ENCODE measurements at places on chromosomes 3 and 15.
A peak's percentile ranks its signal among the peaks of the same experiment; 100 is the strongest.

DNA sequence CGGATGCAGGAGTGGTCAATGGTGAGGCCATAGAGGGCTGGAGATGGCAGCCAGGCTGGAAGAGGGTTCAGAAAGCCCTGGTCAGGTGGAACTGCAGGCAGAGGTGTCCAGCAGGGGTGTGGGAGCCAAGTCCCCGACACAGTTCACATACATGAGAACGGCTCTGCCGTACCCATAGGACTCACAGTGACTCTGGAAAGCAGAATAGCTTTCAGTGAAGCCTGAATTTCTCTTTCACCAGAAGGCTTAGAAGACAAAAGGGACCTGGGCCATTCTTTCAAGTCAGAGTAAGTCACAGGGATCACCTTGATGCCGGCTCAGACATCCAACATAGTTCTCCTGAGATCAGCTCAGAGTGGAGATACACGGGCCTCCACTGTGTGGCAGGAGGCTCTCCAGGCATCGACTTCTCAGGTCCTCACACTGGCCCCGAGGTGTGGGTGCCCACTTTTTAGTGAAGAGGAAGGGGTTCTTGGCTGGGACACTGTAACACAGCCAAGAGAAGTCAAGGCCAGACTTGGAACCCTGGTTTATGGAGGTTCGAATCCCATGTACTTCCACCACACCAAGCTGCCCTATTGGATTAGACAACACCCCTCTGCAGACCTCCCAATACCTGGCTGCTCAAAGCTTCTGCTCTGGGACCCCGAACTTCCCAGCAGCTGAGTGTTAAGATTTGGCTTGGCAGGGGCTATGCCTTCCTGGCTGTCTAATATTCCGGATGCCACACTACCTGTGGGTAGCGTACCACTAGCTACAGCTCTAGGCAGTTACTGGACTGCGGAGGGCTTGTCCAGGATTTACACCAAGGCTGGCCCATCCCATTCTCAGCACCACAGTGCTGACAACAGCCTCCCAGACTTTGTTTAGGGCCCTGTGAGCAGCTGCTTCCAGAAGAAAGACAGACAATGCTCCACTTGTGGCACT is 40.4 kb upstream of the RAB6B start:
- no peak for DNase-seq

GRCh38 chr3:181755959-181756358 is 44.2 kb downstream of the SOX2 start:
- no peak for DNase-seq

DNA sequence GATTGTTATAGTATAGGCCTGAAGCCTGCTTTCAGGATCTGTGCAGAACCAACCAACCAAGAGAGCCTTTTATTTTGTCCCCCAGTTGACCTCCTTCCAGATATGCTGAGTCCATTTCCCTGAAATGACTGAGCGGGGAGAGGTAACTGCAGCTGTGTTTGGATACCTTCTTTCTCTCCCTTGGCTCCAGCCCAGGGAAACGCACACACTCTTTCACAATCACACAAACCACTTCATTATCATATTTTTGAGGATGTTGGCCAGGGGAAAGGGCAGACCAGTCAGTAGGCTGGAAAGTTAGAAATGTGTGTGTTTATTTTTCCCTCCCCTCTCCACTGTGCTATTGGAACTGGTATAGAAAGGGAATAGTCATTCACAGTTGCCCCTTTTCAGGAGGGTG is 417.7 kb upstream of the TBL1XR1 start:
- DNase-seq = no peak

GRCh38 chr3:170044795-170045244 is 7.0 kb downstream of the GPR160 start:
- DNase-seq = peak; percentile 92

- DNase-seq = no peak
Measured at GRCh38 chr3:169041677-169042171, 621.8 kb downstream of the MECOM start.

GRCh38 chr3:115930922-115931321 is 307.6 kb downstream of the GAP43 start:
- no peak for DNase-seq

- DNase-seq = no peak
Measured at GRCh38 chr15:61500951-61501620, 272.0 kb upstream of the RORA start.

DNA sequence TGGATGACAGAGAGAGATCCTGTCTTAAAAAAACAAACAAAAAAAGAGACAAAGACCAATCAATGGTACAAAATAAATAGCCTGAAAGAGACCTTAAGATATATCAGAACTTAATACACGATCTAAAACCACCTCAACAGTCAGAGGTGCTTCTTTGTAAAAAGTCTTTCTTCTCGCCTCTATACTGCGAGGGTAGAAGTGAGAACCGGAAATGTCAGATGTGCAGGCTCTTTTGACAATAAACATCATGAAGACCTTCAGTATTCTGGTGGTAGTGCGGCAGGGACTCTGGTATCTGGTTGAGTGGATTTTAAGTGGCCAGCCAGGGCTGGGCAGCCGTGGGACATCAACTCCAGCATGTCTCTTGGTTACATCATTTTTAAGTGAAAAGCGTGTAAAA is 30.0 kb downstream of the RUBCN start:
- no peak for DNase-seq

- DNase-seq = peak; percentile 65
Measured at GRCh38 chr15:66703540-66703941, 1.5 kb downstream of the SMAD6 start.

- DNase-seq = no peak
Measured at GRCh38 chr3:186127463-186127862, 18.6 kb upstream of the ETV5 start.

- DNase-seq = no peak
Measured at GRCh38 chr3:148147903-148148302, 549.8 kb upstream of the AGTR1 start.

- DNase-seq = no peak
Measured at GRCh38 chr15:85354461-85354860, 25.9 kb upstream of the AKAP13 start.

DNA sequence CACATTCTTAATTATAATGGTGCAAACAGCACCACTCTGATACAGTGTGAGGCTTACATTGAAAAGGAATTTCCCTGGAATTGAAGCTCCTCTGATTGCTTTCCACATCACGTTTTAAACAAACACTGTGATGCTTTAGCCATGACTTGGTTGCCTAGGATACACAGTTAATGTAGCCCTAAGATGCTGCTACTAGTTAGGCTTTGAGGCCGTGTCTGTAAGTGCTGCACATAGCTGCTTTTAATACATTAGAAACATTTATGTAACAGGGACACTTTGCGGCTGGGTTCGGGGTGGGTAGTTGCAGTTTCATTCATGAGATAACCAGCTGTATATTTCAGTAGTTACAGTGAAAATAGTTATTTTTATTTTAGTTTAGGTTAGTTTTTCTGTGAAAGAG is 334.7 kb downstream of the NLGN1 start:
- DNase-seq = no peak

DNA sequence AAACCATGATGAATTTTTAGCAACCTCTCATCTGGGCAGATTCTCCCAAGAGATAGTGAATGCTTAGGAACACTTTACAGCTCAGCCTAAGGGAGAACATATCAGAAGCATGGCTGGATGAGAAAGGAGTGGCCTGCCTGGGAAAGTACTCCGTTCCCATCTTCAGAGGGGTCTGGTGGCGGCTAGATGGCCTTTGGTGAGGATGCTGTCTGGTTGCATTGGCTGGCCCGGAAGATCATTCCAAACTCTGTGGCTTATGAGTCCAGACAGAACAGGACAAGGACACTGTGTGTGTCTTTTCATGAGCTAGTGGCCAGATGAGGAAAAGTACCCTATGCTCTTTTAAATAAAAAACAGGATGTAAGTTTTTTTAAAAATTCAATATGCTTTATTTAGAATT is 51.2 kb downstream of the CRTC3 start:
- no peak for DNase-seq

DNA sequence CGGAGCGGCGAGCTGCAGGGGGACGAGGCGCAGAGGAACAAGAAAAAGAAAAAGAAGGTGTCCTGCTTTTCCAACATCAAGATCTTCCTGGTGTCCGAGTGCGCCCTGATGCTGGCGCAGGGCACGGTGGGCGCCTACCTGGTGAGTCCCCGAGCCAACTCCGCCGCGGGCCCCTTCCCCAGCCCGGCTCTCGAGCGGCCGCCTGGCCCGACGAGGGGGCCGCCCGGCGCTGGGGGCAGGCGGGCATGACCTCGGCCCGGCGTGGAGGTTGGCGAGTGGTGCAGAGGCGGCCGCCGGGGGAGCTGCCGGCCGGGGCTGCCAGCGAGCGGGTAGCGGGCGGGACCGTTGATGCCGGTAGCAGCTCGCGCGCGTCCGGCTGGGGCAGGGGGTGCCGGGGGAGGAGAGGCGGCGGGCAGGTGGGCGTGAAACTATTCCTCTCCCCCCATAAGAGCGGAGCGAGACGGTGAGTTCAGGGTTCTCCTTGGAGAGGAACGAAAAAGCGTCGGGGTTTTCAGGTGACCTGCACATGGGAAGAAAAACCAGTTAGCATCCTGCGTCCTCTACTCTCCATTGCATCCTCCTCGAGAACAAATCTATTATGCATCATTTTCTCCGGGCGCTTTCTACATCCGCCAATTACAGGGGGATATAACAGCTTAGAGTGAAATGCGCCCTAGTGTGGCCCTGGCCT is 585 bp downstream of the SLCO3A1 start:
- DNase-seq = peak; percentile 35

GRCh38 chr3:19702416-19703078 is 231.5 kb downstream of the EFHB start:
- no peak for DNase-seq

DNA sequence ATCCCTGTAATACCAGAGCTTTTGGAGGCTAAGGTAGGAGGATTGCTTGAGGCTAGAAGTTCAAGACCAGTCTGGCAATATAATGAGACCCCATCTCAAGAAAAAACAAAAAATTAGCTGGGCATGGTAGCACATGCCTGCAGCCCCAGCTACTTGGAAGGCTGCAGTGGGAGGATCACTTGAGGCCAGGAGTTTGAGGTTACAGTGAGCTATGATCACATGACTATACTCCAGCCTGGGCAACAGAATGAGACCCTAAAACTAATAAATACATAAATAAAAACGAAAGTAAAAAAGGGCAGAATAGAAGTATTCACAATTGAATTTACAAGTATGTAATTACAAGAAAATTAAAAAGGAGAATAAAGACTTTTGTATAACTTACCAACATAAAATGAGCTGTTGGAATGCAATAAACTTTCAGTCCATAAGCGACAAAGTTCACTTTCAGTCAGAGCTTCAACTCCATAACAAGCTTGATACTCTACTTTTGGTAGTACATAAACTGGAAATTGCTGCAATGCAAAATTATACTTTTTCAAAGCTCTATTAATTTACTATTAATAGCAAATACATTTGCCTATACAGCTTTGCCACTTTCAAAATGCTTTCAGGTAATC is 36.8 kb downstream of the ICE2 start:
- no peak for DNase-seq

DNA sequence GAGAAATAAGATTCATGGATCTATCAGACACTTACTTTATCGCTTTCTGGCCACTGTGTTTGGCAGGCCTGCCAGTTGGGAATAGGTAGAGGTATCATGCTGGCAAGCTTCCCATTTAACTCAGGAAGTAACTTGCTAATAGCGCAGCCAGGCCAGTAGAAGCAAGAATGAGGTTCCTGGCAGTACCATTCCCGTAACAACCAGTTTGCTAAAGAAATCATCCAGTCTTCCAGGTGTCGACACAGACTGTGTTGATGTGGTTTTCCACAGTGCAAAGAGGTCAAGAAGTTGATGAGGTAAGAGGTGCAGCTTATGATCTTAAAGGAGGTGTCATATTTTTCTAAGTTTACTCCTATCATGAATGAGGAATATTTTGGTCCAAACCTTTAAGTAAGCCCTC is 46.2 kb downstream of the DPH6 start:
- no peak for DNase-seq

GRCh38 chr15:97521381-97522285 is 438.9 kb upstream of the ARRDC4 start:
- DNase-seq = no peak

DNA sequence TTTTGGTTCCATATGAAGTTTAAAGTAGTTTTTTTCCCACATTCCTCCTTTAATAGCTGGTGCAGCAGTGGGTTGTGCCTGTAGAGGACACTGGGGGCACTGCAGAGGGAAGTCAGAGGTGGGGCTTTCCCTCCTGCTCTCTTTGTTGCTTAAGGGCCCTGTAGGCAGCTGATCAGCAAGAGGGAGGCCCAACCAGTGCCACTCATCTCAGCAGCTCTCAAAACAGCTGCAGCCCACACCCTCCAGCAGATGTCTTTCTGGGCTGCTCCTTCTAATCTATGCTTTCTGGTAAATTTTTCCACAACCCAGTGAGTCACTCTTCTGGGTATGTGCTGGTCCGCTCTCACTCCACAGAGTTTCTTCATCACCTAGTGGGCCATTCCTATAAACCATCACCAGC is 263.8 kb downstream of the FEZF2 start:
- DNase-seq = no peak

DNA sequence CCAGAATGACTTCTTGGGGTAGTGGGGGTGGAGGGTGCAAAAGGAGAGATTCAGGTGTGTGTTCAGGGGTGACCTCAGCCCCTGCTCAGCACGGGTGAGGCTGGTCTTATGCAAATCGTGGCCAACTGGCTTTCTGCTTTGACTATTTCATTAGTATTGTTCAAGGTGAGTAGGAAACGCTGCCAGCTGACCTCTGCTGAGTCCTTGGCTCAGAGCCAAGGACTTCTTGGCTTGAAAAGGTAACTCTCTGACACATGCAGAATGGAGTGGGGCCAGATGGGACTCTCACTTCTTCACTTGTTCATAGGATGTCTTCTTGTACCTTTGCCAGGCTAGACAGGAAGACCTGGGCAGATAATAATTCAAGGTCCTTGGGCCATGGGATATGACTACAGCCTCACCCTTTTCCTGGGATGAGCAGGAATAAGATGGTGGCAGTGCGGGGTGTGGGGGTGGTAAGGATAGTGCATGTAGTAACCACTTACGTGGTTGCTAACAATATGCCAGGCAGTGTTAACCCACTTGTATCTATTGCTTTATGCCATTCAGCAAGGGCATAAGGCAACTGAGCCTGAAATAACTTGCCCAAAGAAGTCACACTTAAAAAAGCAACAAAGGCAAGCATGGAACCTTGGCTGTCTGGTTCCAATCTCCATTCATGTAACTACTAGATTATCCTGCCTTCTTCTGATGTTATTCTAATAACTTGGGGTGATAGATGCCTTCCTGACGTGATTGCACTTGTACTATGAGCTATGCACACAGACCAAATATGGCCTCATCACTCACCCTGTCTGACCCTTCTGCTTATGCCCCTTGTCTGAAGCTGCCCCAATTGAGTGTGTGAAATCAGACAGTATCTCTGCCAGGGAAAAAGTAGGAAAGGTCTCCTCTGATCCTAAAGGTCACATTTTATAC is 193.1 kb downstream of the NR1D2 start:
- DNase-seq = no peak

DNA sequence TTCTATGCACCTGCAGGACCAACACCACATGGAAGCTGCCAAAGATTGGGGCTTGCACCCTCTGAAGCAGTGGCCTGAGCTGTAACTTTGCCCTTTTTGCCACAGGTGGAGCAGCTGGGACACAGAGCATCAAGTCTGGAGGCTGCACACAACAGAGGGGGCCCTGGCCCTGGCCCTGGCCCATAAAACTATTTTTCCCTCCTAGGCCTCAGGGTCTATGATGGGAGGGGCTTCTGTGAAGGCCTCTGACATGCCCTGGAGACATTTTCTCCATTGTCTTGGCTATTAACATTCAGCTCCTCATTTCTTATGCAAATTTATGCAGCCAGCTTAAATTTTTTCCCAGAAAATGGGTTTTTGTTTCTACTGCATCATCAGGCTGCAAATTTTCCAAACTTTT is 335.5 kb downstream of the ARPP21 start:
- no peak for DNase-seq

- no peak for DNase-seq
Measured at GRCh38 chr15:82044373-82045178, 1.2 kb downstream of the MEX3B start.

- no peak for DNase-seq
Measured at GRCh38 chr15:58398643-58399042, 33.1 kb upstream of the LIPC start.

All from B cell (primary cell).